ENCODE measurements at places on chromosomes 6 and 20.

DNA sequence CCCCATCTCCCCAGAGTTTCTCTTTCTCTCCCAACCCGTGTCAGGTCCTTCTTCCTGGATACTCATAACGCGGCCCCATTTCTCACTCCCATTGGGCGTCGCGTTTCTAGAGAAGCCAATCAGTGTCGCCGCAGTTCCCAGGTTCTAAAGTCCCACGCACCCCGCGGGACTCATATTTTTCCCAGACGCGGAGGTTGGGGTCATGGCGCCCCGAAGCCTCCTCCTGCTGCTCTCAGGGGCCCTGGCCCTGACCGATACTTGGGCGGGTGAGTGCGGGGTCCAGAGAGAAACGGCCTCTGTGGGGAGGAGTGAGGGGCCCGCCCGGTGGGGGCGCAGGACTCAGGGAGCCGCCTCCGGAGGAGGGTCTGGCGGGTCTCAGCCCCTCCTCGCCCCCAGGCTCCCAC, at the start of gene HLA-F:
HLA-F (plus strand) TSS at position 173 of the 404 bp plus-strand sequence; CDS start at position 203, 30 bp downstream.
- peak; percentile 90 for DNase-seq

DNA sequence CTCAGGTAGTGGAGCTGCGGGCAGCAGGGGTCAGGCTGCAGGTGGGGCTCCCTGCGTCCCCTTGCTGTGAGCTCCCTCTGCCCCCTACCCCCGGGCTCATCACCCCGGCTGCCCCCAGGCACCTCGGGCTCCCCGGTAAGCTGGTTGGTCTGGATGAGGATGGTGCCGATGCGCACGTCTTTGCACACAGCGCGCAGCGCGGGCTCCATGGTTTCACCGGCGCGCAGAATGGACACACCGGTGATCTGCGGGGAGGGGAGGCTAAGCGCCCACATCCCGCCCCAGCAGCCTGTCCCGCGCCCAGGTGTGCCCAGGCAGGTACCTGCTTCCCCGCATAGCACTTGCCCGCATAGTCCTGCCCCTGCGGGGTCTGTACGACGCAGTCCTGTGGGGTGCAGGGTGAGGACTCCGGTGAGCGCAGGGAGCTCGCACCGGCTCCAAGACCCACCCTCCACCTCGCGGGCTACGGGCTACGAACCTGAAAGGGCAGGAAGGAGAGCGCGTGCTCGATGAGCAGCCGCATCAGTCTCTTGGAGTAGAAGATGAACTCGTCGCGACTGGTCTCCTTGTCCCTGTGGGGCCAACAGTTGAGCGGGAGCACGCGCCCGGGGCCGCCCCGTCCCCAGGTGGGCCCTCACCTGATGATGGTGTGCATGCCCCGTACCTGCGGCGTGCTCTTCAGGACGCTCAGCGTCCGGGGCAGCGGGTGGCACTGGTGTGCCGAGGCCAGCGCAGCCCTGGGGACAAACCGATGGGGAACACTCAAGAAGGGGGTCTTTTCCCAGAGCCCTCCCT, 15.5 kb downstream of the UCKL1 start:
- DNase-seq, result no peak

GRCh38 chr6:29620630-29621029, 12.4 kb downstream of the GABBR1 start:
- DNase-seq, result no peak

- DNase-seq, result no peak
Observed at GRCh38 chr6:111625461-111626391, 20.0 kb upstream of the TRAF3IP2 start.

GRCh38 chr20:50916257-50916656, 15.0 kb downstream of the ADNP start:
- DNase-seq, result peak; percentile 88

DNA sequence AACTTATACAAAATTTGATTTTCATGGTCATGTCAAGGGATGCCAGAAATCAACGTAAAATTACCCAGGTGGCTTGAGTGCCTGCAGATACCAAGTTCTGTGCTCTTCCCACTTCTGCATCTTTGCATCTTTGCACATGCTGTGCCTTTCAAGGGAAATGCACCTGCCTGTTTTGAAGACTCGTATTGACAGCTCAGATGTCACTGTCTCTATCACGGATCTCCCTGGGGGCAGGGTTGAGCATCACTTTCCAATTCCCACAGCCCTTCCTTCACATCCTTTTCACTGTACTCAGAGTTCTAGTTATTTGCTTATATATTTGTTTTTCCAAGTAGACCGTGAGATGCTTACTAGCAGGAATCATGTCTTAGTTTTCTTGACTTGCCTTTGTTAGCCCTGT, 274.2 kb downstream of the CDH26 start:
- DNase-seq, result no peak

- DNase-seq, result peak; percentile 89
Observed at GRCh38 chr6:149234051-149234962, 83.2 kb upstream of the TAB2 start.

- DNase-seq, result peak; percentile 90
Observed at GRCh38 chr6:54698974-54699373, 147.6 kb upstream of the FAM83B start.

DNA sequence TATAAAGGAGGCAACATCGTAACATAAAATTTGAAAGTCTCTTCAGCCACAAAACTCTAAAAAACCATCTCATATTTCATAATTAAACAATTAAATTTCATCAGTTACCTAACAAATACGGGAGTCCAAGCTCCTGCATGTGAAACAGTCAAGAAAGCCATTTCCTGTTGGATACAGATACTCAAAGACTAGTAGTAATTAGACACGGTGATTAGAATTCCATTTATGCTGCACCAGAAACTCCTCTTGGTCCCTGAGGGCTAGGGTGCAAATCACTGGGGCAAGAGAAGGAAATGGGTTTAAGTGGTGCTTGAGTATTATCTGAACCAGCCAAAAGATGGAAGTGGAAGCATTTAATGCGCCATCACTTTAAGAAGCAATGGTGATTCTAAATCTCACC, 27.4 kb downstream of the TRAM2 start:
- no peak for DNase-seq

- no peak for DNase-seq
Observed at GRCh38 chr6:32271429-32271828, 47.6 kb upstream of the NOTCH4 start.

- peak; percentile 89 for DNase-seq
Observed at GRCh38 chr6:121838842-121839241, 403.4 kb downstream of the GJA1 start.

DNA sequence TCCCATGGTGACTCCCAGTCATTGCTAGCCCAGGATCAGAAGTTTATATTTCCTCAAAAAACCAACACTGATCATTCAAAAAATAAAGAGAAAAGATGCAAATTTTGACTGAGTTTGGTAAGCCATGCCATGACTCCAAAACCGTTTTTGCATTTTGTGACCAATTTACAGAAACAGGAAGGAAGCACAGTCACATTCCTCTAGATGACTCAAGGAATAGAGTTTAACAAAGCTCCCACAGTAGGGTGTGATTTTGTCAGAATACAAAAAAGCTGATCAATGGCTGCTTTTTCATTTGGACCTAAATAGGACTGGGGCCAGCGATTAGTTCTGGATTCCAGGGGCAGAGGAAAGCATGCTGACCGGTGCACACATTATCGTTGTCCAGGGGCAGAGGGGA, 179.4 kb upstream of the AFDN start:
- DNase-seq, result no peak

DNA sequence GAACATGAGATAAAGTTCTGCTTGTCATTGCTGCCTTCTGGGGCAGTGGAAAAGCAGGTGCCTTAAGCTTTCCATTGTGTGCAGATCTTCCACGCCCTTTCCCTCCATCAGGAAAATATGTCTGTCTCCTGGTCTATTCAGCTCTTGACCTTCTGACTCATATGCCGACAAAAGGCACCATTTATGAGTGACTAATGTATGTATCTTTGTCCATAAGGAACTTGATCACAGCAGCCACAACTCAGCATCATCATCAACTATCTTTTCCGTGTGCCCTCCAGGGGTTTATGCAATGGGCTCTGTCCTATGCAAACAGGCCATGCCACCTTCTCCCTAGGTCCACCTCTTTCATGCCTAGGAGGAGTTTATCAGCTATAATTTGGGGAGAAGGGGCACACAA, 102.7 kb upstream of the QKI start:
- peak; percentile 67 for DNase-seq
